NCI-H187 (cell line): ENCODE measurements at places on chromosomes 5 and 9.

GRCh38 chr9:83274787-83275186, 211.8 kb upstream of the RASEF start:
- DNase-seq, result no peak

GRCh38 chr9:116191576-116192415, 38.2 kb downstream of the PAPPA start:
- no peak for DNase-seq

GRCh38 chr5:113425909-113426308, 8.9 kb downstream of the TSSK1B start:
- DNase-seq, result no peak

DNA sequence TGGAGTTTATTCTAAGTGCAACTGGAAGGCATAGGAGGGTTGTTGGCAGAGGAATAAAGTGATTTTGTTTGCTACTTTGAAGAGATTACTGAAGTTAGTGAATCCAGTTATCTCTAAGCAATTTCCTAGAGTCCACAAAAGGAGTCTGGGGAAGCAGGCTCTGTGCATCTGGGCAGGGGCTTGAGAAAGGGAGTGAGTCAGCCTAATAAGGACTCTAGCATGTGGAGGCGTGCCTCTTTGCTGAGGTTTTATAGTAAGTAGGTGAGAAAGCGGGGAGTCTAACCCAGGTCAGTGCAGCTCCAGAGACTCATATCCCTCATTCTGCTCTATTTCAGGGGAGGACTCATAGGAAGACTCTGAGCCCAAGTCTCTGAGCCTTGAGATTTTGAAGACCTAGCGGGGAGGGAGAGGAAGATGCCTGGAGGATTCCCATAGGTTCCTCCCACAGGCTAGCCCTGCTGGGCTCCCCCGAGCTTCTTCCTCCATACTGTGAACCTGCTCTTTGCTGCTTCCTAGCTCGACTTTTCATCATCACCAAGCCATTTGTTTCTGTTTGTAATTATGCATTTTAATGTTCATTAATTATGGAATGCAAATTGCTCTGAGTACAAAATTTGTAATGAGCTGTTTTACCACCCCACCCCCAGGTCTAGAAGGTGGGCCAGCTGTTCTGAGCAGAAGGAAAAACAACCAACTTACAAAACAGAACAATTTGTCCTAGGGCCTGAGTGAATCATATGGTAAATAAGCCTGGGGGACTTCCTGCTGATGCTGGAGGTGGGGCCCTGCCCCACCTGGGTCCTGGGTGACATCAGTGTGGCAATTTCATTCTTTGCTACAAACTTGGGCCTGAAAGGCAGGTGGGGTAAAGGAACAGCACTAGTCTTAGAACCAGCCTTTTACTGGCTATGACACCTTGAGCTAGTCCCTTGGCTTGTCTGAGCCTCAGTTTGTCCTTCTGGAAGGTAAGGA, 150.2 kb downstream of the TRIM32 start:
- no peak for DNase-seq

DNA sequence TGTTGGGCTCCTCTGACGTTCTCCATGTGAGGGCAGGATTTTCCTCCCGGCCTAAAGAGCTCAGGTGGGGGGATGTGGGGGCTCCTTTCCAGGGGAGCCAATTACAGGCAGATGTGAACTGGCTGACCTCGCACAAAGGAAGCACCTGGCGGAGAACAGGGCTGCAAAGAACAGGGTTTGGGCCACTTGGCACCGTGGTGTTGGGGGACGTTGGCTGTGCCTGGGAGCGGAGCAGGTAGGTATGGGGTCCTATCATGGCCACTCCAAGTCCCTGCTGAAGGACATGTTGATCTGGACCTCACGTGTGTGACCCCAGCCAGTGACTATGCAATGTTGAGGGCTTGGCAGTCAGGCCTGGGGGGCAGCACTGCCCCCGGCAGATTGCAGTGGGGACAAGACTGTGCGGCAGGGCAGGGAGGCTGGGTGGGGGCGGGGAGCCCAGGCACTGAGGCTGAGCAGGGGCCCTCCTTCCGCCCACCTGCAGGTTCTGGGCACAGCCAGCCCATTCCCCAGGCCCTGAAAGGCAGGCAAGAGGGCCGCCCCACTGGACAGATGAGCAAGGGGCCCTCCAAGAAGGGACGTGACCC, 19.4 kb downstream of the FIBCD1 start:
- DNase-seq, result no peak

GRCh38 chr9:72950875-72951442, 1.9 kb downstream of the ALDH1A1 start:
- no peak for DNase-seq

GRCh38 chr9:127366594-127366993, 30.4 kb upstream of the SLC2A8 start:
- no peak for DNase-seq

GRCh38 chr5:168434746-168435321, 51.4 kb upstream of the RARS1 start:
- no peak for DNase-seq

- DNase-seq, result no peak
These were observed 30.1 kb upstream of the PDE8B start for GRCh38 chr5:77180167-77181081.

DNA sequence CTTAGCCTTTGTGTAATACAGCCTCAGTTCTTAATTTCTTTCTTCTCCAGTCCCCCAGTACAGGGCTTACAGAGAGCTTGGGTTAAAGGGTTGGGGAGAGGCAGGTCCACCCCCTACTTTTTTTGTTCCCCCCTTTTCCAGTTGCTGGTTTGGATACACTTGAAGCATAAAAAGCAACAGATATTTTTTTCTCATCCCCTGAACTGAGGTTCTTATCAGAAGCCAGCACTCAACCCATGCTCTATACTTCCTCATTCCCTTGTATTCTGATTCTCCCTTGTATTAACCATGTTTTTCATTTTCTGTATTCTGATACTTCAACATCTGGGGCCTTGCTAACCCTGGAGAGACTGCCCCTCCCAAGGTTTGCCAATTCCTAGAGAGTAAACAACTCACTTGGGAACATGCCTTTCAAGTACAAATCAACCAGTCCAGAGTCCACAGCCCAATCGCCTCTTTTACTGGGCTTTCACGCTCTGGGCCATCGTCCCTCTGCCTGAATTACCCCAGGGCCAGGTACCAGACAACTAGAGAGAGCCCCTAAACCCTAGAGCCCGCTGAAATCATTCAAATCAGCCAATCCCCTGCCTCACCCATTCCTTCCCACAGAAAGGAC, 333.4 kb upstream of the PUM3 start:
- no peak for DNase-seq

DNA sequence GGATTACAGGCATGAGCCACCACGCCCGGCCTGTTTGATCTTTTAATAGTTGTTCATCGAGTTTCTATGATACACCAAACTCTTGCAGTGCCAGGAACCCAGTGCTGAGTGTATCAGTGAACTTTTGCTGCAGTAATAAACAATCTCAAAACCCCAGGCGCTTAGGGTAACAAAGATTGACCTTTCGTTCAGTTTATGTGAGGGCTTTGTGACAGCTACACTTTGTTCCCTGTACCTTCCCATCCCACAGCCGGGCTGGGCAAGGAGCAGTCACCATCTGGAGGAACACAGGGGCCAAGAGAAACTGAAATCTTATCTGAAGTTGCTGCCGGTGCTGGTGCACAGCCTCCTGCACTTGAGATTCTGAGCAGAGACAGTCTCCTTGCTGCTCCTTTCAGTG, 17.2 kb upstream of the WNK2 start:
- DNase-seq, result no peak

DNA sequence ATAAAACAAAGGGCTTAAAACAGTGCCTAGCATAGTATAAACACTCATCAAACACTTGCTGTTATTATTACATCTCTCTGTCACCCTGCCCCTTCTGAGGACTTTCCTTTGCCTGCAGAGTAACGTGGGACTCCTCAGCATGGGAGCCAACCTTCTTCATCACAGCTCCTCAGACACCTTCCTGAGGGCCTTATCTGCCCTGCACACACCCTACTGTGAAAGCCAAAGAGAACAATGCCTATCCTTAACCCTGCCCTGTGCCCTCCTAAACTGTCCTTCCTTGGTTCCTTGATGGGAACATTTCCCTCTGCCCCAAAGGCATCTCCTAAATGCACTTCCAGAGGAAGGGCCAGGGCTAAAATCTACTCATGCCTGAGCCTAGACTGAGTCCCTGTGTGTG, 20.6 kb upstream of the HAND1 start:
- DNase-seq, result no peak

GRCh38 chr5:177025101-177025601, 2.7 kb downstream of the ZNF346 start:
- no peak for DNase-seq

DNA sequence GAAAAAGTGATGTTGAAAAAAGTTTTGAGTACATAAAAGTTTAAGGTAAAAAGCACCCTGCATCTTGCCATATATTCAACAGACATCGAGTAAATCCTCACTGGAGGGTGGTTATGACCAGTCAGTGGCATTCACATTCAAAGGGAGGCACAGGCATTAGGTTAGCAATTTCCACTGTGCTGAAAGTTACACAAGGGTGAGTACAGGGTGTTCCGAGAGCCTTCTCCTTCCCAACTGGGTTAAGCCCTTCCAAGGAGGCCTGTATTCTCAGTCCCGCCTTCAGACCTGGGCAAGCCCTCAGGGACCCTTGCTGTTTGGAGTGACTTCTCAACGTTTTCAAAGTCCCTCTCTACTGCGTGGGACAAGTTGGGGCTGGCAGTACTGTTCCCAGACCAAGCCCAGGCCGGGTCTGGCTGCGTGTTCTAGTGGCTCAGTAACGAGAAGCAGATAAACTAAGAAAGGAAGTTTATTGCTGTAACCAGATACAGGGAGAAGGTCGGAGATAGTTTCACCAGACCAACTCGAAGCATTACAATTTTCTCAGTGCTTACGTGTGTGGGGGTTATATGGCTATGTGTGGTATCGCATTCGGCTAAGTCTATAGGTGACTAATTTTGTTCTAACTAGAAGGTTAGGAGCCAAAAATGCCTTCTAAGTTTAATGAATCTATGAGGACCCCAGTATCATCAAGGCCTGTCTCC, 13.0 kb upstream of the SETX start:
- no peak for DNase-seq

DNA sequence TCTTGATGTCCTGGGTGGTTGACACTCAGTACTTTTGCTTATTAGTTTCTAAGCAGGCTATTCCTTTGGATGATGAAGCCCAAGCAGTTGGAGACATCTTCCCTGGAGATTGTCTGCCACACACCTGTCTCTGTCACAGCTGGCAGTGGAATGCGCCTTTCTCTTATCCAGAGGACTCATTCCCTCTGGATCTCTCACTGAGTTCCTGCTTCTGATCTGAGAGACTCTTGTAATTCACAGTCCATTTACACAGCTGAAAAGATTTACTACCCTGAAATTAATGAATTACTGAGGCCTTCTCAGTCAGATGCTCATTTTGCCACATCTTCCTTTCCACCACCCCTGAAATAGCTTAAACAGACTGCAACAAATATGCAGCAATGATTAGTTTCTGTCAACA, 15.9 kb downstream of the TAL2 start:
- DNase-seq, result no peak

DNA sequence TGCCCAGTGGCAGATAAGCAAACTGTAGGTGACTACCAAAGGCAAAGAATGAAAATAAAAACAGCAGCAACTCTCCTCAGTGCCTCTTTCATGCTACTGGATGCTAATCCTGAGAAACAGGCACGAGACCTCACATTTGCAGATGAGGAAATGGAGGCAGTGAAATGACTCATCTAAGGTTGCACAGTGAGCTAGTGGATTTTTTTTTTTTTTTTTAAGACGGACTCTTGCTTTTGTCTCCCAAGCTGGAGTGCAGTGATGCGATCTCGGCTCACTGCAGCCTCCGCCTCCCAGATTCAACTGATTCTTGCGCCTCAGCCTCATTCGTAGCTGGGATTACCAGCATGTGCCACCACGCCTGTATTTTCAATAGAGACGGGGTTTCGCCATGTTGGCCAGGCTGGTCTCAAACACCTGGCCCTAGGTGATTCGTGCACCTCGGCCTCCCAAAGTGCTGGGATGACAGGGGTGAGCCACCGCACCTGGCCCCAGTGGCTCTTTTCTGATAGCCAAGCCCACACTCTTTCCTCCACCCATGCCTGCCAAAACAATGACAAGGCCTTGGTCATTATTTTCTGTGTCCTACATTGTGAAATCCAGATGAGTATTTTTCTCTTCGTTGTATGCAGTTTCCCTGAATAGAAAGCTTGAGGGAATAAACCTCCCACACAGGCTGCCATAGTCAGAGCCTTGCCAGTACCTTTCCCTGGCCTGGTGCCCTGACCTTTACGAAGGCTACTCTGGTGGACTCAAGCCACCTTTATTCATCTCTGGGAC, 19.2 kb downstream of the DOCK2 start:
- no peak for DNase-seq

- no peak for DNase-seq
These were observed 7.5 kb downstream of the DOCK8 start for GRCh38 chr9:221989-222776.

DNA sequence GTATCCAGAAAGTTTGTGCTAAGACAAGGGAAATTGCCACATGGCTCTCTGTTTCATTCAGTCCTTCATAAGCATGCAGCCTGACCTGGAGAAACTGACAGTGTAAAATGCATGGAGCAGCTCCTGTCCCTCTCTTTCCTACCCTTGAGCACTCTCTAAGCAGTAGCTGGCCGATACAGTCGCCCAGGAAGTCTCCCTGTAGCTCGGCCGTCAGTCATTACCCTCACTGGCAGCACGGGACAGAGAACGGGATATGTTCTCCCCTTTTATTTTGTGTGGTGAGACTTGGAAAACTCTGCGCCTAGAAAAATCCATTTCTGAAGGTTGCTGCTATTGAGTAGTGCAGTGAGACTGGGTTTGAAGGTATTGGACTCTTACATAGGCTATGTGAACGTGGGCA, 56.8 kb upstream of the KCNMB1 start:
- no peak for DNase-seq

- no peak for DNase-seq
These were observed 312.3 kb downstream of the MED10 start for GRCh38 chr5:6066016-6066415.

DNA sequence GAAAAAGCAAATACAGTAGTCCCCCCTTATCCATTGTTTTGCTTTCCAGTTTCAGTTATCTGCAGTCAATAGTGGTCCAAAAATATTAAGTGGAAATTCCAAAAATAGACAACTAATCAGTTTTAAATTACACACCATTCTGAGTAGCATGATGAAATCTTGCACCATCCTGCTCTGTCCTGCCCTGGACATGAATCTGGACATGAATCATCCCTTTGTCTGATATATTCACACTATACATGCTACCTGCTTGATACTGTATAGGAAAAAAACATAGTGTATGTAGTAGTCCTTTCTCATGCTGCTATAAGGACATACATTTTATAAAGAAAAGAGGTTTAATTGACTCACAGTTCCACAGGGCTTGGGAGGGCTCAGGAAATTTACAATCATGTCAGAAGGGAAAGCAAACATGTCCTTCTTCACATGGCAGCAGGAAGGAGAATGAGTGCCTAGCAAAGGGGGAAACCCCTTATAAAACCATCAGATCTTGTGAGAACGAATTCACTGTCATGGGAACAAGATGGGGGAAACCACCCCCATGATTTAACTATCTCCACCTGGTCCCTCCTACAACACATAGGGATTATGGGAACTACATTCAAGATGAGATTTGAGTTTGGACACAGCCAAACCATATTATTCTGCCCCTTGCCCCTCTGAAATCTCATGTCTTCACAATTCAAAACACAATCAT, 153.9 kb downstream of the ARRDC3 start:
- DNase-seq, result no peak
